ENCODE measurements at places on chromosomes 7 and 10.

DNA sequence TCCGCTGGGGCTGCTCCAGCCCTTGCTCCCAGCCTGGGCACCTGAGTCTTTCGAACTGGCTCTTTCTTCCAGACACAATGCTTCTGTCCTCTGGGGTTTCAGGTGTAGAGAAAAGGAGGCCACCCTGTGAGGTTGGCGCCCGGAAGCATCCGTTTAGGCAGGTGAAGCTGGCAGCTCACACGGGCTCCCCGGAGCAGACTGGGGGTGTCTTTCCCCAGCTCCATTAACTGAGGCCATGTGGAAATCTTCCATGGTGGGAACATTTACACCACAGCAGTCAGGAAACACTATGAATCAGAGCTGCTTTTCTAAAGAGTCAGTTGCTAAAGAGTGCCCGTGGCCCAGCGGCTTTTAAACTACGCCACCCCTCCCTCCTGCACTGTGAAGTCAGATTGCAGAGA is 29.2 kb downstream of the PRKAG2 start:
- no peak for DNase-seq

DNA sequence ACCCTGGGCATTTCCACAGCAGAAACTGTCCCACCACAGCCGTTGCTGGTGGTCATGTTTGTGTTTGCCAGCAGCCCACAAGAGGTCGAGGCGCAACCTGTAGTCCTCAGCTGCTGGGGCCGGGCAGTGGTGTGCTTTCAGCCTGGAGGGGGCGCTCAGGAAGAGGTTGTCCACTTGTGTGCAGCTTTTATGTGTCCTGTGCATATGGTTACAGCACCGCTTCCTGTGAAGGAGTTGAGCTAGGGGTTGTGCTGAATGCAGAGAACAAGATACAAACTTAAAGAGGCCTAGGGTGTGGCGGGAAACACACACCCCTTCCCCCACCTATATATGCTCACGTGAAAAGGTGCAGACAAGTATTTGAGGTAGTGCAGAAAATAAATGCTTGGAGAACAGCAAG is 29.5 kb upstream of the PFKFB3 start:
- no peak for DNase-seq

DNA sequence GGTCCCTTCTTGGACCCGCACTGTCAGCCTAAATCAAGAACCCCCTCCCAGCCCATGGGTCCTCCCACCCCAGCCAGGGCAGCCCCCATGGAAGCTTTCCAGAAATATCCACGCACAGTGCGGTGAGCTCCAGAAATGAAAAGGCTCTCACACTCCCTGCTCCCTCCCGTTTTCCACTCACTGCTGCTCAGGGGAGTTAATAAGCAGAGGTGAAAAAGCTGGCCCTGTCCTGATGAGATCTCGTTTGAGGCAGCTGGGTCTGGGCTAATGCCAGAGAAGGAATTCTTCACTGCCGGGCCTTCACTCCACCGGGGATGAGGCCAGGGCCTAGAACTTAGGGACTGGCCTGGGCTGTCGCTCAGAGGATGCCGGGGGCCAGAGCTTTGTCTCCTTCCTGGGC is 102.2 kb downstream of the ZMIZ1 start:
- no peak for DNase-seq

DNA sequence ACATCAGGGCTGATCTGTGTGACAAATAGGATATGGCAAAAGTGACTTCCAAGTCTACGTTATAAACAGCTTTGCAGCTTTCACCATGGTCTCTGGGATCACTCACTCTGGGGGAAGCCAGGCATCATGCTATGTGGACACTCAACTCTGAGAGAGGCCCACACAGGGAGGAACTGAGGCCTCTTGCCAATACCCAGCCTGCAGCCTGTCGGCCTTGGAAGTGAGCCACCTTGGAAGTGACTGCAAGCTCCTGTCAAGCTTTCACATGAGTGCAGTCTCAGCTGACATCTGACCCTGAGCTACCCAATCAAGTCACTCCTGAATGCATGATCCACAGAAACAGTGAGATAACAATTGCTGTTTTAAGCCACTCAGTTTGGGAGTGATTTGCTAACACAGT is 56.5 kb downstream of the MMRN2 start:
- DNase-seq: no peak

All from epithelial cell of proximal tubule (primary cell).